ENCODE measurements at places on chromosomes 11 and 22.

- DNase-seq: no peak
These were observed 62.4 kb downstream of the CRYBB2 start for GRCh38 chr22:25281675-25282345.

GRCh38 chr22:22210375-22210774, 34.2 kb upstream of the VPREB1 start:
- no peak for DNase-seq

DNA sequence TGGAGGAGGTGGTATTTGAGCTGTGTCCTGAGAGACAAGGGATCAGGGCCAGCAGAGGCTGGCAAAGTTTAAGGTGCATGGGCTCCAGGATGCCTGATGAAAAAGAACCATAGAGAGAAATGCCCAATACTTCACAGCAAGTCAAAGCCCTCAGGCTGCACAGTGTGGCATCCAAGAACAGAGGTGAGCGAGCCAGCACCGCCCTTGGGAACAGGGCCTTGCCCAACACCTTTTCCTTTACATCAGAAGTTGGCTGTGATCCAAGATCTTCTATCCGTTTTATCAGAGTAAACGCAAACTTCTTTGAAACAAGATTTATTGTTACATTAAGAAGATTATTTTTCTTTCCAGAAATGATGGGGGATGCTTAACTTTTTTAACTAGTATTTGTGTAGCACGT, 1.4 kb downstream of the B3GNT6 start:
- no peak for DNase-seq

DNA sequence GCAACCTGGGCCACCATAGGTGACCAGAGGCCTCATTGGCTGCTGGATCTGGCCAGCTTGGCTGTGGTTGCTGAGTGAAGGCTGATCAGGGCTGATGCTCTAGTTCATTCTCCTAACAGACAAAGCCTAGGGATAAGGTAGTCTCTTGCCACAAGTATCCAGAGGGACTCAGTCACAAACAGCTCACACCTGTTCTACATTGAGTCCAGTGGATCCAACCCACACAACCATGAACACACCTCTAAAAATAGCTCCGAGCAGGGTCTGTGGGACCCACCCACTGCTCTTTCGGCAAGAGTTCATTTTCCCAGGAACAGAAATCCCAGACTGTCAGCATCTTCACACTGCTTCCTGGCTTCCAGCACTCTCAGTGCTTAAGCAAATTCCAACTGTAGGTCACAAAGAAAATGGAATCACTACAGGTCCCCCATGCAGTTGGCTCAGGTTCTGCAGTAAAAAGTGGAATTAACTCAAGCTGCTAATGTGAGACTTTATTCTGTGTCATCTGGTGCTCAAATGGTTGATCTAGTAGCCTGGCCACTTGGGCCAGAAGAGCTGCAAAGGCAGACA, 67.3 kb downstream of the PPFIBP2 start:
- DNase-seq: no peak

DNA sequence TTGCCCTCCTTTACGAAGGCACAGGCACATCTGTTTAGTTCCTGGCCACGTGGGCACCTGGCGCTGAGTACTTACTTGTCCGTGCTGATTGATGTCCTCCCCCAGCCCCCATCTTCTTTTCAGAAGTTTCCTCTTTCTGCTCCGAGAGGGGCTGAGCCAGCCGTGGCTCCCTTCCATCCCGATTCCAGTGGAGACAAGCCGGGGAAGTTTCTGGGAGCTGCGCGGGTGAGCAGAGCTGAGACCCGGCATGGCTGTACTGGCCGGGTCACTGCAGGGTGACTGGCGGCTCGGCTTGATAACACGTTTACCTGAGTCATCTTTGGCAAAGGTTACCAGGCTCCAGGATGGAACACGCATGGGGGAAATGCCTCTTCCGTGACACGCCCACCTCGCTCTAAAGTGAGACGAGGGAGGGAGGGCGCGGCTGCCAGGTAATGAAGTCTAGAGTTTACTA, 45.4 kb upstream of the ATXN10 start:
- no peak for DNase-seq

DNA sequence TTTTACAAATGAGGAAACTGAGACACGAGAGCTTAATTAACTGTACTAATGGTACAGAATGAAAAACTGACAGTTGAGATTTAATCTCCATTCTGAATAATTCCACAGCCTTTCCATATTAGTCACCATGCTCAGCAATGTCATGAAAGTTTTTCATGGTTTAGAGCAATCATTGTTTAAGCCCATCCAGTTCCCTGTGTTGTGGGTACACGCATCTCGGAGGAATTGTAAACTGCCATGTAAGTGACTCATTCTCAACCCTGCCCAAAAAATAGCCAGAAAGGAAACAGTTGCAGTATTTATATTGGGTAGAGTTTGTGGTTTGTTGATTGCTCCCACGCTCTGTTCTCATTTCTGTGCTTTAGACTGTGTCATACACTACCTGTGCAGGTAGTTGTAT, 1790.8 kb downstream of the LRRC4C start:
- DNase-seq: no peak

DNA sequence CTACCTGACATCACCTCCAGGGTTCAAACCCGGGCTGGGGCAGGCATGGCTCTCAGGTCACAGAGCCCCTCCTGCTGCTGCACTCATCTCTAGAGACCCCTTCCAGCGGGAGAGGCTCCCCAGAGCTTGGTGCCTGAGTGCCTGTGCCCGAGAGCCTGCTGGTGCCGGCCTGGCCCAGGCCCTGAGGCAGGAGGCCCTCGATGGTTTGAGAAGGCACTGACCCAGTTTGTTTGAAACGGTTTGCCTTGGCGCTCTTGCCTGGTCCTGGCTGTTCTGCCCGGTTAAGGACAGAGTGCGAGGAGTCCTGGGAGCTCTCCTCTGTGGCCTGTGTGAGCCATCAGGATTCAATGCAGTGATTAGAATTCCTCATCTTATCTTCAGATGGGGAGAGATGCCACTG, 88.9 kb downstream of the TBC1D22A start:
- no peak for DNase-seq

- DNase-seq: no peak
These were observed 46.2 kb downstream of the DEPDC5 start for GRCh38 chr22:31800065-31800464.

- DNase-seq: no peak
These were observed 7.6 kb downstream of the DLG2 start for GRCh38 chr11:85619499-85619898.

- DNase-seq: peak; percentile 81
These were observed 600 bp downstream of the FCHSD2 start for GRCh38 chr11:73141309-73142127.

DNA sequence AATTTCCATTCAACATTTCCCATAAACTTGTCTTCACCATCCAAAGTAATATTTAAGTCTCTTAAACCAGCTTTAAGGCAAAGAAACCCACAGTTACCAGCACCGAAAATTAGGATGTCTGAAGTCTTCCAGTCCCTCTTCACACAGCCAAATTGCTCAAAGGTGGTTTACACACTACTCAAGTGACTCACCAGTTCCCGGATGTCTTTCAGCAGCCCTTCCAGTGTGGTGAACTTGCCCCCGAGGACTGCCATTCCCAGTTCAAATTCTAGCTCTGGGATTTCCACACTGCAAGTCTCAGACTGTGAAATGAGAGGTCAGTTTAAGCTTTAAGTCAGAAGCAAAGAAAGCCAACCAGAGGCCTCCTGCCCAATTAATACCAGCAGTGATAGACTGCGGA, 5.1 kb downstream of the ZPR1 start:
- DNase-seq: no peak

DNA sequence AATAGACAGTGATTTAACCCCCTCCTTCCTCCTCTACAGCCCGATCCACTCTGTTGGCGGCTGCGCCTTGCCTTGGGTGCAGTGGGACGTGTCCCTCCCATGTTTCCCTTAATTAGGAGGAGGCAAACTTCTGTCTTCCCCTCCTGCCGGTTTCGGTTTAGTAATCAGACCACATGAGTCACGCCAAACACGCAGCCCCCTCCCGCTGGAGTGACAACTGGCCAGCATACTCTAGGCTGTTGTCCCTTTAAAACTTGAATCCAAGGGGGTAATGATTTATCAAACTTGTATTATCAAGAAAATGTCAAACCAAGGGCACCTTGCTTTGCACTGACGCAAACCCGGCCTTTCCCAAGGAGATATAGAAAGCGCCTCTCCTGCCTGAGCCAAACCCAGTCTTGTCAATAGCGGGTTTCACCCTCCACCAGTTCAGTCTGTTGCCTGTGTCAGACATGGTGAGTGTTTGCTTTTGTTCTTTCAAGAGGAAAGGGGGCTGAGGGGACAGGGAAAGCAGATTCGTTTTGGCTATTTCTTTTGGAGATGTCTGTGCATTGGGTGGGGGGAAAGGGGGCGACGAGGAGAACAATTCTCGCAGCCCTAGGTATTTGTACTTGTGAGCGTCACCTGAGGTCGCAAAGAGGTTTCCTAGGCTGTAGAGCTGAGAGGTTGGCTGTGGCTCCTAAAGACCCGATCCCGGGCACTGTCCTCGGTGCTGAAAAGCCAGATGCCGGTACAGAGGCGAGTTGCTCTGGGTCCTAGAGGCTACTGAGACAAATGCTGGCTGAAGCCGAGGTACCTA, at the start of gene SLC6A5:
TSS of gene SLC6A5 (plus strand) at position 388 of the 799 bp plus-strand sequence. CDS start at position 453, 65 bp downstream.
- DNase-seq: no peak

GRCh38 chr22:48356731-48357130, 1470.9 kb downstream of the BRD1 start:
- no peak for DNase-seq

- no peak for DNase-seq
These were observed 30.5 kb upstream of the CABP7 start for GRCh38 chr22:29689206-29689879.

- peak; percentile 8 for DNase-seq
These were observed 3.8 kb downstream of the PIM3 start for GRCh38 chr22:49964136-49965090.

DNA sequence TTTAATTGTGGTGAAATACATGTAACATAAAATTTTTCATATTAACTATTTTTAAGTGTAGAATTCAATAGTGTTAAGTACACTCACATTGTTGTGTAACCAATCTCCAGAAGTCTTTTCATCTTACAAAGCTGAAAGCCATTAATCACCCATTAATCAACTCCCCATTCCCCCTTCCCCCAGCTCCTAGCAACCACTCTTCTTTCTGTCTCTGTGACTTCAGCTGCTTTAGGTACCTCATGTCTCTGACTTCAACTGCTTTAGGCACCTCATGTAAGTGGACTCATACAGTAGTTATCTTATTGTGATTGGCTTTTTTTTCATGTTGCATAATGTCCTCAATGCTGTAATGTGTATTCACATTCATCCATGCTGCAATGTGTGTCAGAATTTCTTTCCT, 150.8 kb upstream of the NTM start:
- DNase-seq: peak; percentile 43

- DNase-seq: no peak
These were observed 21.9 kb downstream of the OR5B21 start for GRCh38 chr11:58485961-58486360.

GRCh38 chr11:119169282-119169719, 776 bp downstream of the NLRX1 start:
- peak; percentile 22 for DNase-seq

- no peak for DNase-seq
These were observed 30.2 kb upstream of the SLC35C1 start for GRCh38 chr11:45774786-45775185.

DNA sequence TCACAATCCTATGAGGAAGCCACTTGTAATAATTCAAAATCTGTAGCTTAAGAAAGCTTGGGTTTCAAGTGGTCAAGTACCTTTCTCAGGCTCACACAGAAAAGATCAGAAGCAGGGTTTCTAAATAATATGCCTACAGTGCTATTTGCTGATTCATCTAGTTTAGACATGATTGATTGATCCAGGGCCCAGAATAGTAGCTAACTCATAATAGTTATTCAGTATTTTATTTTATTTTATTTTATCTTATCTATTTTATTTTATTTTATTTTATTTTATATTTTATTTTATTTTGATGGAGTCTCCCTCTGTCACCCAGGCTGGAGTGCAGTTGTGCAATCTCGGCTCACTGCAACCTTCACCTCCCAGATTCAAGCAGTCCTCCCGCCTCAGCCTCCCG, 15.9 kb upstream of the PANX3 start:
- no peak for DNase-seq

DNA sequence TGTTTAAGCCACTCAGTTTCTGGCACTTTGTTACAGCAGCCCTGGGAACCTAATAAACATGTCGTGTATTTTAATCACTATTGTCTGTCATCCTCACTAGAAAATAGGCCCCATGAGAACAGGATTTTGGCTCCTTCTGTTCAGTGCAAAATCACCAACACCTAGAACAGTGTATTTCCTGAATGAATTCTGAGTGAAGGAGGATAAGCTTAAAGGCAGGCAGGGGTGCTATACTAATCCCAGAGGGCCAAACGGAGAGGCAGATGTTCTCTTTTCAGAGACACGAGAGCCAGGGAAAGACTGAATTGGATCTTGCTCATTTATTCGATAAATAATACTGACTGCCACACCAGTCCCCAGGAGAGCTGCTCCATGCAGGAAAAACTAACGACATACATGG, 10.4 kb downstream of the SMCO4 start:
- DNase-seq: peak; percentile 33

GRCh38 chr11:93370260-93370659, 39.7 kb downstream of the DEUP1 start:
- DNase-seq: no peak

- DNase-seq: no peak
These were observed 5.5 kb upstream of the DRG1 start for GRCh38 chr22:31393893-31394292.

DNA sequence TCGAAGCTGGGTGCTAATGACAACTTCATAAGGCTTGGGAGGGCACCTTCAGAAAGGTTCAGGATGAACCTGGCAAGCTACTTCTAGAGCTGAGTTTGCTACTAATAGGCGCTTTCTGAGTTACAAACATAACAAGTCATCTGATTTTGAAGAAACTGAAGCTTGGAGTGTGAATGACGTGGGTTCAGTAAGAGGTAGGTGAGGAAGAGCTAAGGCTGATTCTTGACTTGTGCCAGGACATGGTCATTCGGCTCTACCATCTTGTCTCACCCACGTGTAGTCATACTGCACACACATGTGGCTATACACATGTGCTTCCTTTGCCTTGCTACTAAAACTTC, 56.4 kb downstream of the SWAP70 start:
- no peak for DNase-seq

GRCh38 chr11:134741453-134742223, 329.6 kb upstream of the B3GAT1 start:
- no peak for DNase-seq

GRCh38 chr11:60513496-60514460, 1.4 kb upstream of the MS4A13 start:
- DNase-seq: no peak

DNA sequence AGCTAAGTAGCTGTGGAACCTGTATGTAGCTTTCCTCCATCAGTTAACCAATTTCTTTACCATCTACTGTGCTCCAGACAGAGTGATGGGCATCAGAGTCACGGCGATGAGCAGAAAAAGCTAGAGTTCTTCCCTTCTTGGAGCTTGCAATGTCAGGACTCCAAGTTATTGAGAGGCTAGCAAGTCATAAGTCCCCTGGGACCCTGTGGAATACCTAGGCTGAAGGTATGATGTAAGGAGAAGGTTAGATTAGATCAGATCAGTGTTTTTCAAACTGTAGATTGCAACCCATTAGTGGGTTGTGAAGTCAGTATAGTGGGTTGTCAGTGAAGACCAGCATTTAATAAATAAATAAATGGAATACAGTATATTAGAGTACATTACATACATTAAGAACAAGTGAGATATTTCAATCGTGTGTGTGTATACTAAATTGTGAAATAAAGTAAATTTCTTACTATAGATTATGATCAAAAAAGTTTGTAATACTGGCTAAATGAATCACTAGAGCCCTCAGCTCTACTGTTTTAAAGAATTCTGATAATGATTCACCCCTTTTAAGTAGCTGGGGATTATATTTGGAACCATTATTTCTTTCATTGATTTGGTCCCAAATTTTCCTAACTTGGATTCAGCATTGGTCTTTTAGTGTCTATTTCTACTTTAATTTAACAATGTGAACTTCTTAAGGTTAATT, 52.3 kb downstream of the RASSF10 start:
- DNase-seq: no peak

GRCh38 chr11:46664612-46665011, 35.8 kb downstream of the ARHGAP1 start:
- no peak for DNase-seq

Data from WERI-Rb-1 (cell line).